ENCODE measurements at places on chromosomes 16 and 17. TPM values are rescaled to one million over a fixed set of nuclear protein-coding genes. Genes with fewer than 3 reads are reported as not detected.
A peak's percentile ranks its signal among the peaks of the same experiment; 100 is the strongest.

GRCh38 chr17:50570528-50570927 is 10.0 kb downstream of the CACNA1G start:
- no peak for DNase-seq

The MSLN gene
- total RNA-seq = 0.10 TPM

The NOG gene
- total RNA-seq = 0.89 TPM

GRCh38 chr16:85446951-85447692 is 166.0 kb upstream of the GSE1 start:
- DNase-seq = no peak

DNA sequence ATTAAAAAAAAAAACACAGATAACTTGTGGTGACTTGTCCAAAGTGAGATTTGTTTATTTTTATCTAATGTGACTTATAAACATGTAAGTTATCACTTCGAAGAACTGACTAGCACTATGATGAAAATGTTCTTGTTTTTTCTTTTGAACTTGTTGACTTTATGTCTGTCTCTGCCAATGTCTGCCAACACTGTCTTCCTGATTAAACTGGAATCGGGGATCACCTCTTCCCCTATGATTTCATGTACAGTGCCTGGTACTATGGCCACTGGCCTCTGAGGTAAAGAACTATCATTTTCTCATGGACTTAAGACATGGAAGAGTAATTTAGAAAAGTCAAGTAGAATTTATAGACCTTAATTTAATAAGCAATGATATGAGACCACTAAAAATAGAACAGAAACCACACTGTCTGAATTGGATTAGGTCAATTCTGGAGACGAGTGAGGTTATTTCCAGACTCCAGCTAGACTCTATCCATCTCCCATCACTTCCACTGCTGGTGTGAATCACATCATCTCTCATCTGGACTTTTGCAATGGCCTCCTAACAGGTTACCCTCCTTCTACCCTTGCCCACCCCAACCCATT is 8.9 kb downstream of the C17orf78 start:
- DNase-seq = no peak

DNA sequence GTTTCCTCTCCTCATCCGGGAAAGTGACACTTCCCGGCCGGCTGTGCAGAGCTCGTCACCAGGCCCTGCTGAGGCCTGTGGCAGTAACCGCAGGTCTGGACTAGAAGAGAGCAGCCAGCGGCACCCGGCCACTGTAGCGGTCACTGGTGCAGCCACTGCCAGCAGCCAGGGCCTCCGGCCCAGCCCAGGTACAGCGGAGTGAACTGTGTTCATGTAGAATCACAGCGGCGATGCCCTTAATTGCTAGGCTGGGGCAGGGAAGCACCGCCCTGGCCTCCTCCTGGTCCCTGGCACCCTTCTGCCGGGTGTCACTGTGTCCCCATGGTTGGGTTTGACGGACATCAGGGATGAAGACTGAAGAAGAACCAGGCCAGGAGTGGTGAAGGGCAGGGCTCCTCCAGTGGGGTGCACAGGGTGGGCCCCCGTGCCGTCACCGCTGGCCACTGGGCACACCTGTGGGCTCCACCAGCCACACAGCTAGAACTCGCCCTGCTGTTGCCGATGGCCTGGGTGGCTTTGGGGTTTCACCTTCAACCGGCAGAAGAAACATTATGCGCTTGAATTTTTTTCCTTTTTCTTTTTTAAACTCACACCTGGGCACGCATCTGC is 165.2 kb upstream of the CHMP6 start:
- DNase-seq = no peak

The GCGR gene
- total RNA-seq = 0.17 TPM

The KCNH4 gene
- 0.08 TPM for total RNA-seq

The MPHOSPH6 gene
- total RNA-seq = 49.1 TPM

DNA sequence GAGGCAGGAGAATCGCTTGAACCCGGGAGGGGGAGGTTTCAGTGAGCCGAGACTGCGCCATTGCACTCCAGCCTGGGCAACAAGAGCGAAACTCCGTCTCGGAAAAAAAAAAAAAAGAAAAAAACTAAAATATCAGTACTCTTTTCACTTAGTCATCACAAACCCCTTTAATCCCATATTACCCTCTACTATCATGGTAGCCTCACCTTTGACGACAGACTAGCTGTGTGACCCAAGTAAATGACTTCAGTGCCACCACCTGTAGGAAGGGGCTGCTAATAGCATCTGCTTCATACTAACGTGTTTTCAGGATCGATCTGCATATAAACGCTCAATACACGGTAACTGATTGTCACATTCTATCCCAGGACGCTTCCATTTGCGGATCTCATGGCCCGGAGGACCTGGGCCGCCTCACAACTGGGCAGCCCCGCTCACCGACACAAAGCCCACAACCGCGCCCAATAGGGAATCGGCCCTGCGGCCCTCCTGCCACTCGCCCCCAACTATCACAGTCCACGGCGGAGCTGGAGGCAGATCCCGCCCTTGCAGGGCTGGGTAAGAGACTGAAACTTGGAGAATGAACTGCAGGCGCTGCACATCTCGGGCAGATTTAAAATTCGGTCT is 1.1 kb upstream of the ZNF263 start:
- DNase-seq = peak; percentile 87

DNA sequence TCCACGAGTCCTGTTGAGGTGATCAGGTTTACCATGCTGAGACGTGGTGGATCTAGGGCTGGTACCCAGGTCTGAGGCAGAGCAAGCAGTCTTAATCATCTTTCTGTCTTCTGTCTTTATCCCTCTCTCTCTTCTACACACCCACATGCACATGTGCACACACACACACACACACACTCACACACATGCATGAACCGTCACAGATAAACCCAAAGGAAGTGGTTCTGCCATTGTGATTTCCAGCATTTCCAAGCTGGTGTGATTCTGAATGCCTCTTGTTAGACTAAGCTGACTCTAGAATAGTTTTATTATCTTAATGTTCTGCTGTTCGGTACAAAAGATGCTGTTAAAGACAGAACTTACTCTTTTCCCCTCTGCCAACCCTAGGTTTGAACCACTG is 411.8 kb upstream of the SALL1 start:
- DNase-seq = no peak

The KRTAP2-1 gene
- total RNA-seq = not detected

GRCh38 chr16:81821436-81822128 is 42.5 kb downstream of the PLCG2 start:
- peak; percentile 42 for DNase-seq

The ELAC2 gene
- 203 TPM for total RNA-seq

The KRT39 gene
- not detected for total RNA-seq

- DNase-seq = no peak
Observed at GRCh38 chr17:83079766-83080578, 563 bp downstream of the METRNL start.

DNA sequence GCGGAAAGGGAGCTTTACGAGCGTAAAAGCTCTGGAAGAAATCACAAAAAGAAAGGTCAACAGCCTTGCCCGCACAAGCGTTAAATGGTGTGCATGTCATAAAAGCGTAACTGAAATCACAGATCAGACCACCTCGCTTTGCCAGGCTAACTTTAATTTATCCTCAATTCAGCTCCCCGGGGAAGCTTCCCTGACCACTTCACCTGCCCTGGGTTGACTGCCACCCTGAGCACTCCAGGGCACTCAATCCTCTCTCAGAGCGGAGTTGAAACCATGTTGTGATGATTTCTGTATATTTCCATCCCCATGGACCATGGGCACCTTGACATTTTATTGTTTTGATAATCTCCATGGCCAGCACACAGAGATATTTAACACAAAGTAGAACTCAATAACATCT is 16.1 kb upstream of the NAGS start:
- no peak for DNase-seq

GRCh38 chr17:72264682-72265405 is 144.0 kb downstream of the SOX9 start:
- no peak for DNase-seq

The ARL5C gene
- total RNA-seq = not detected

DNA sequence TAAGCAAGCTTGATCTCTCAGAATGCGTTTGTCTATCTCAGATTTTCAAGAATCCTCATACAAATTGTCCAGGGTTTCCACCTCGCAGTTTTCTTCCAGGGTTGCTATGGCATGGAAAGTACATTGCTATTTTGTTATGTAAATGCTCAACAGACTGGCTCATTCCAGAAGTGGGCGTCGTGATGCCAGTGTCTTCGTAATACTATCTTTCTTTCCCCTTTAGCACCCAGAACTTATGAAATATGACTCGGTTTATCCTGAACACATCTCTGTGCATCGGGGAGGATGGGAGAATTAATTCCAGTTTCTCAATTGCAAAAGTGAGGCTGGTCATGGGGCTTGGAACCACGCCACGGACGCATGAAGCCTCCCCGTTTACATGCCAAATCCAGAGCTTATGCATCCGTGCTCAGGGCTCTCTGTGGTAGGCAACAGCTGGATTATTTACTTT is 405.0 kb downstream of the WWOX start:
- no peak for DNase-seq

- DNase-seq = no peak
Observed at GRCh38 chr17:60090417-60090816, 11.7 kb upstream of the HEATR6 start.

DNA sequence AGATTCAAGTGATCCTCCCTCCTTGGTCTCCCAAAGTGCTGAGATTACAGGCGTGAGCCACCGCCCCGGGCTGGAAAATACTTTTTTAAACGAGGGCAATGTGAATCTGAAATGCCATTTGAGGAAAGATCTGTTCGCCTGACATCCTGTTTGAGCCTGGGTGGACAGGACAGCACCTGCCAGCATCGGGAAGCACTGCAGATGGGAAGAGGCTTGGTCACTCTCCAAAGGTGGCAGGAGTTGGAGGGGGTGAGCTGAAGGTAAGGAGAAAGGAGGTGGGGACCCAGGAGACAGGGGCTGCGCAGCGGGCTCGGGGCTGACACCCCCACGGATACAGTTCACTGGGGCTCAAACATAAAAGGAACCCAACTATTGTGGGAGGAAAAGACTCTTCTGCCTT is 3.9 kb upstream of the BIRC5 start:
- no peak for DNase-seq

DNA sequence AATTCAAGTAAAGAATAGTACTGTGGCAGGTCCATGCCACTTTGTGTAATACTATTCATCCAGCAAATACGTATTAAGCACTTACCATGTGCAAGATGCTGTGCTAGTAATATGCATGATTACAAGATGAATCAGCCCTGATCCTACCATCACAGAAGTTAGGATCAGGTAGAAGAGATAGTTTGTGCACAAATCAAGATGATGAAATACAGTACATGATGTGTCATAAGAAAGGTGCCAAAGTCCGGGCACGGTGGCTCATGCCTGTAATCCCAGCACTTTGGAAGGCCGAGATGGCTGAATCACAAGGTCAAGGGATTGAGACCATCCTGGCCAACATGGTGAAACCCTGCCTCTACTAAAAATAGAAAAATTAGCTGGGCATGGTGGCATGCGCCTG is 10.9 kb downstream of the COG4 start:
- DNase-seq = no peak

GRCh38 chr16:31874366-31875111 is 932 bp downstream of the ZNF267 start:
- no peak for DNase-seq

- no peak for DNase-seq
Observed at GRCh38 chr17:6699997-6700947, 12.9 kb downstream of the SLC13A5 start.

DNA sequence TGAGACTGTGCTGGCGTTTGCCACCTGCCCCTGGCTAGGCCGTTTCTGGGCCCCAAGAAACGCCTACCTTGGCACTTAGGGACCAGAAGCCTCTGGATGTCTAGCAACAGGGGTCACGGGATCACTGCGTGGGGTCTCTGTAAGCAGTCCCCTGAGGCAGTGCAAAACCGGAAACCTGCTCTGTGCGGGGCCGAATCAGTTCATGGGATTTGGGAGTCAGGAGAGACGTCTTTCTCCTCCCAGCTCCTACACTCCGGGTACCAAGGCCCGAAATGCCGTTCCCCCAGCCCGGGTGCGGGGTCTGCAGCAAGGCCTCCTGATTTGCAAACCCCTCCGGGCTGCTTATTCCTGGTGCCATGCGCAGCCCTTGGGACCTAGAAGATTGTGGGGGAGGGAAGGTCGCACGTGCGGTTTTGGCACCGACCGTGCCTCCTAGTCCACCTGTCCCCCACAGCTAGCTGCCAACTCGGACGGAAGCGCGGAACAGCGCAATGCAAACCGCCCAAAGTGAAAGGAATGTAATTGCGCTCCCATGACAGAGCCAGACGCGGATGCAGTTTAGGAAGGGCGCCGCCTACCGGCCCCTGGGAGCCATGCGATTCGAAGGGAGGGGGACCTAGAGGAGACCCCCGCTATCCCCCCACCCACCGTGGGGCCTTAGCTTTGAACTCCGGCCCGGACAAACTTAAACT is 6.5 kb downstream of the IRX5 start:
- DNase-seq = peak; percentile 94

The RAPGEFL1 gene
- 14.0 TPM for total RNA-seq

DNA sequence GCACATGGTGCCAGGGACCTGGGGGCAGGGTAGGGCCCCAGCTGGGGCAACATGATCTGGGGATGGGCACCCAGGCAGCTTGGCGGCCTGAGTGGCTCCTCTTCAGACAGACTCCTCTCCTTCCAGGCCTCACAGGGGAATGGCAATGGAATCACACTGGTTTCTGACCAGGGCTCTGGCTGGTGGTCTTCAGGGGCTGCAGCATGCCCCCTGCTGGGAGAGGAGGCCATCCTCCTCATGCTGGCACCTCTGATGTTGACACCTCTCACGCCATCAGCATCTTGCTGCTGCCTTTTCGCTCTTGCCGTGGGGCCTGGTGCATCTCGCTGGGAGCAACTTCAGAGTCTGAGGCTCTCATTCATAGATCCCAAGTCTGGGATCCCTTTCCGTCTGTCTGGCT is 11.2 kb upstream of the GFOD2 start:
- no peak for DNase-seq

The JPH3 gene
- total RNA-seq = 38.3 TPM

The ABCC3 gene
- not detected for total RNA-seq

- DNase-seq = no peak
Observed at GRCh38 chr16:66918803-66919568, at the start of gene CDH16. Gene CDH16 (minus strand): TSS chr16:66918885. CDS start chr16:66918065, 820 bp downstream.

- DNase-seq = no peak
Observed at GRCh38 chr16:76193906-76194615, 83.1 kb upstream of the CNTNAP4 start.

- DNase-seq = peak; percentile 18
Observed at GRCh38 chr17:1366234-1366633, 33.8 kb downstream of the YWHAE start.

- DNase-seq = peak; percentile 78
Observed at GRCh38 chr17:7838090-7839075, 4.4 kb downstream of the KDM6B start.

- DNase-seq = no peak
Observed at GRCh38 chr17:77071925-77072490, 68.8 kb upstream of the SEC14L1 start.

The RAP1GAP2 gene
- 40.3 TPM for total RNA-seq

The ALOXE3 gene
- total RNA-seq = 0.10 TPM

- DNase-seq = no peak
Observed at GRCh38 chr16:24999856-25000461, 15.2 kb downstream of the ARHGAP17 start.

- no peak for DNase-seq
Observed at GRCh38 chr17:72187556-72187955, 66.7 kb downstream of the SOX9 start.

The TMEM231 gene
- 9.3 TPM for total RNA-seq

Measured in GM23338 (cell line).